Fibroblast of lung (primary cell): ENCODE measurements at places on chromosomes 1 and 21.

- peak; percentile 96 for DNase-seq
Measured at GRCh38 chr1:12596007-12596821, 21.8 kb downstream of the DHRS3 start.

- DNase-seq = no peak
Measured at GRCh38 chr1:157992833-157993146, 655 bp upstream of the KIRREL1 start.

- DNase-seq = no peak
Measured at GRCh38 chr1:161706113-161706481, 932 bp upstream of the FCRLA start.

- no peak for DNase-seq
Measured at GRCh38 chr1:85708829-85709227, 595 bp upstream of the ZNHIT6 start.

GRCh38 chr21:37711836-37712568 is 204.3 kb downstream of the KCNJ6 start:
- peak; percentile 78 for DNase-seq

- DNase-seq = no peak
Measured at GRCh38 chr1:154819628-154820590, 50.2 kb downstream of the KCNN3 start.

GRCh38 chr1:6440198-6441126 is 15.9 kb downstream of the ESPN start:
- DNase-seq = peak; percentile 26

GRCh38 chr1:205069371-205070125 is 14.7 kb downstream of the TMEM81 start:
- no peak for DNase-seq

- no peak for DNase-seq
Measured at GRCh38 chr1:74328851-74329250, 93.7 kb downstream of the TNNI3K start.

- DNase-seq = no peak
Measured at GRCh38 chr21:41378849-41379248, 17.0 kb downstream of the MX2 start.

DNA sequence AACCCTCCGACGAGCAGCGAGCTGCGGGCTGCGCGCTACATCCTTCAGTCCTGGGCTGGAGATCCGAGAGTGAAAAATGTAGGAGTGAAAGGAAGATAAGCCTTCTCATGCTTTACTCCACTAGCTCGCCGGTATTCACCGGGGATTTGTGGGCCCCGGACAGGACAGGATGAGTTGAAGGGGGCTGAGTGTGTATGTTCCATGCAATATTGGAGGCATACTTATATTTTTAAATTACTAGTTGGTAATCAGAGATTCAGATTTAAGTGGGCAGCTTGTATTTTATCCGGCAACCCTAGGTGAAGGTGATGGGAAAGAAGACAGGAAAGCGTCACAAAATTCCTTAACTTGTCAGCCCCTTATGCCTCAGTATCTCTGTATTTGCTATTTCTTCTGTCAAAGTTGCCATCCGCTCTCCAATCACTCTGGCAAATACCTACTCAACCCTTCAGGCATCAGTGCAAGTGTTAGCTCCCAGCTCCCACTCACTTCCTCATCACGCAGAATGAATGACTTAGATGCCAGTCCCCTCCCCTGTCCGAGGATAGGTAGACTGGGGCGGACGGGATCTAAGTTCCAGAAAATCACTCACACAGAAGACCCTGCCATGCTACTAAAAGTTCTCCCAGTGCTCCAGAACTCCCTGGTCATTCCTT is 503 bp upstream of the PIGM start:
- DNase-seq = peak; percentile 25
